ENCODE measurements at places on chromosomes 1 and 21.

GRCh38 chr21:43333298-43334062 lies 93.5 kb downstream of the SIK1 start:
- no peak for DNase-seq

DNA sequence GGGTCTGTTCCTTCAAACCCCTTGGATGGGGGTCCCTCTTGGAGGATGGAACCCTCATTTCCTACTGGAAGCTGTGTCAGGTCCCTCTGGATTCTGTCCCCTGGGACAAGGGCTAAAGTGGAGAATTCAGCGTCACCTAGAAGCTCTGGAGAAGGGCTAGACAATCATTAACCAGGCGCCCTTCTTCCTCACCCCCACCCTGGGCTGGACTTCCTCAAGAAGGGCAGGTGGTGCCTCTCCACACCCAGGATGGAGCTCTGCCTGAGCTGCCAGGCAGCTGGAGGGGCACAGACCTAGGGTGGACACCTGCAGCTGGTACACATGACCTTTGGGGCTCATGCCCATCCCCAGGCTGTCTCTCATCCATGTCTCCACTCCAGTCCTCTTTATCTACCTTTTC lies 3.6 kb downstream of the CELF3 start:
- DNase-seq: no peak

DNA sequence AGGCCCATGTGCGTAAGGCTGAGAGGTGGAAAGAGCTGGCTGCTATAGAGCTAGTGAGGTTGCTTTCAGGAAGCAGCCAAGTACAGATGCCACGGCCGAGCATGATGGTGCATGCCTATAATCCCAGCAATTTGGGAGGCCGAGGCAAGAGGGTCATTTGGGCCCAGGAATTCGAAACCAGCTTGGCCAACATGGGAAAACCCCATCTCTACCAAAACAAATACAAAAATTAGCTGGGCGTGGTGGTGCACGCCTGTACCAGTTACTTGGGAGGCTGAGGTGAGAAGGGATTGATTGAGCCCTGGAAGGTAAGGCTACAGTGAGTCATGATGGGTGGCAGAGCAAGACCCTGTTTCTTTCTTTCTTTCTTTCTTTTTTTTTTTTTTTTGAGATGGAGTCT lies 2.7 kb downstream of the CCDC24 start:
- DNase-seq: no peak

DNA sequence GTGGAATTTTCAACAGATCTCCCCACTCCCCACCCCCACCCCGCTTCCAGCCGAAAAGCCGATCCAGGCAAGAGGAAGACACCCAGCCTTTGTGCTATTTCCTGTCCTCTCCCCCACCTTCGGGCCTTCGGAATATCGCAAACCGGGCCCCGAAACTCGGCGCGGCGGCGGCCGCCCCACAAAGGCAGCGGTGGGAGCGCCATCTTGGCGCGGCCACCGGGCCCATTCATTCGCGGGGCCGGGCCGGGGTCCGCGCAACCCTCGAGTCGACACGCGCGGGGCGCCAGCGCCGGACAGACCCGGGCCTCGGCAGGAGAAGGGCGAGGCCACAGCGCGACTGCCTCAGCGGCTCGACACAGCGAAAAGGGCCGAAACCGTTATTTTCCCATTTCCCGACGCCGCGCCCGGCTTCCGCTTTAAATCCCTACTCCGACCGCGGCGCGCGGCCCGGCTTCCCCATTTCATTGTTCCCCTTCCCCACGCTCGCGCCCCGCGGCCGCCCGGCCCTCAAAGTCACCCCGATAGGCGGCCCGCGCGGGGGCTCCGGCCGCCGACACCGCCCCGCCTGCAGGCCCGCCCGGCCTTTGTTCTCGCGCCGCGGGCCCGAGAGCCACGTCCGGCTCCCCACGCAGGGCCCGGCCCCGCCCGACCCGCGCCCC lies 911 bp downstream of the GNB1 start:
- DNase-seq: no peak

- DNase-seq: peak; percentile 61
Measured at GRCh38 chr1:202288177-202288576, 53.6 kb downstream of the UBE2T start.

DNA sequence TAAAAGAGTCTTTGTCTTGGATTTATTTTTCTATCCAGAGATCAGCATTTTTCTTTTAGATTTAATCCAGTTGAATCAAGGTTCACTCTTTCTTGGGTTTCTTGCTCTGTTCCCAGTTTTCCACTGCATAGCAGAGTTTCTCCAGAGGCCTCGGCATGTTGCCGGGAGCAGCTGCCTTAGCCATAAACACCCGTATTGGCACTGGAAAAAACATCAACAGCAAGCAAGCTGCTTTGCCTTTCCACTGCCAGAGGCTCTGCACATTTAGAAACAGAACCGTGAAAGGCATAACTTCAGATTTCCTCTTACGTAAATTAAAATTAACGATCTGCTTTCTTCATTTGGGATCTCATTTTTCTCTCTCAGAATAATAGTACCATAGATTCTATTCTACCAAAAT lies 181.8 kb upstream of the L1TD1 start:
- DNase-seq: no peak

DNA sequence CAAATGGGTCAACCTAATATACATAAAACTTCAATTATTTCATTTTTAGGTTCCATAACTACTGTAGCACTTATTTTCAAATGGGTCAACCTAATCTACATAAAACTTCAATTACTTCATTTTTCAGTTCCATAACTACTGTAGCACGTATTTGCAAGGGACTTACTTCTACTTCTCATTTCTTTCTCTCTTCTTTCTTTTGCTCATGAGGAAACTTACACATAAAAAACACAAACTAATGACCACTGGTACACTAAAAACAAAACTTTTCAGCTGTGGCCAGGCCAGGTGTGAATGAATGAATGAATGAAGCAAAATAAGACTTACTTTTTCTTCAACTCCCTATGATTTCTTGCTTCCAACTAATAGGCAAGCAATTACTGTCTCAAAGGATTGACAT lies 11.7 kb downstream of the SYDE2 start:
- DNase-seq: no peak

- no peak for DNase-seq
Measured at GRCh38 chr1:61090546-61091202, 8.3 kb downstream of the NFIA start.

DNA sequence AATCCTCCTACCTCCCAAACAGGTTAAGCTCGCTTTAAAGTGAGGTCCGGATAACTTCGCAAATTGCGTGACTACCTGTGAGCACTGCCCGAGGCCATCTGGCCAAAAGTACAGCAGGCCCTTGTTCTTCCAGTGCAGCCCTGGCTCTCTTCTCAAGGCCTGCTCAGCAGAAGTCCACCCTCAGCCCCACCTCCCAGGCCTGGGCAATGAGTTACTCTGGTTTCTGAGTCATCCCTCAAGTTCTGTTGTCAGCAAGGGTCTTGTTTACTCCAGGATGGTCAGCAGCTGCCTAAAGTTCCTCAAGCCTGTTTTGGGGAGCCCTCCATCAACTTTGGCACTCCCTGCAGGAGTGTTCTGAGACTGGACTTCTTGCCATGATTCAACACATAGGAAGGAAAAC lies 101.7 kb downstream of the BCAR3 start:
- no peak for DNase-seq

DNA sequence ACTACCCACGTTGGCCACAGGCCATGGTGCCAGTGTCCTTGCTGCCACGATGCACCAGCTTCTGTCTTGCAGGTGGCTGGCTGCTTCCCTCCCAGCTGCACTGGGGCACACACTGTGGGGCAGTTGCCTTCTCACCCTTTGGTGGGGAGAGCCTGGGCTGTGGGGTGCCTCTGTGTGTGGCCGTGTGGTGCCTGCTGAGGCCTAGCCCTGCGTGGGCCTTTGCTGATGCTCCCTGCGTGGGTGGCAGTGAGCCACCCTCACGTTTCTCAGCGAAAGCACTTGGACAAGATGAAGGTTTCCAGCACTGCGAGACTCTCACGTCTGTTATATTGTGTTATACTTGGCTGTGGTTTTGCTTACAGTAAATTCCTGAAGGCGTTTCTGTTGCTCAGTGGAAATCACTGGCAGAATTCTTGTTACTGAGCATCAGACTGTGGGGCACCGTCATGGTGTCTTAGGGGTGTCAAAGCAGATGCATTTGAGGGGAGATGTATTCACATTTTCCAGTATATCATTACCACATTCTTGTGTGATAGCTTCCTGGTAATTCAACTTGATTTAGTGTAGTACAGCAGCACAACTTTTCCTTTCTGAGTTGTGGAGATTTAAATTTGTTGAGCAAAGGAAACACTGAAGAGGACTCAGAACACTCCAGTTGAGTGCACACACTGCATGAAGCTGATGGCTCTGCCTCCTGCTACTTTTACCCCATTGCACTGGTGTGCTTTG lies 124.7 kb downstream of the PCBP3 start:
- DNase-seq: no peak

DNA sequence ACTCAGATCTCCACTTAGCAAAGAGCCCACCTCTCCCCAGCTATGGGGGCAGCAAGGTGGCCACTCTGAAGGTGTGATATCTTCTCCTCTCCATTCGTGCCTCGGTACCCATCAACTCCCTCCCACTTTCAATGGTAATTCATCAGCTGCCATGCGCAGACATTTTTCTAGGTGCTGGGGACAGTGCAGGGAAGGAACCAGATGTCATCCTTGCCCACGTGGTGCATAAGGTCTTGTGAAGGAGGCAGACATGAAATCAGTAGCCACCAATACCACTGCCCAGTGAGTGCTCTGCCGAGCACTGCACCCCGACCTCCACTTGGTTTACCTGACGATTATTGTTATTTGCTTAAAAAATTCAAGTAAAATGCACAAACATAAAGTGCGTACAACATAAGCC lies 76.3 kb upstream of the CSF3R start:
- no peak for DNase-seq

DNA sequence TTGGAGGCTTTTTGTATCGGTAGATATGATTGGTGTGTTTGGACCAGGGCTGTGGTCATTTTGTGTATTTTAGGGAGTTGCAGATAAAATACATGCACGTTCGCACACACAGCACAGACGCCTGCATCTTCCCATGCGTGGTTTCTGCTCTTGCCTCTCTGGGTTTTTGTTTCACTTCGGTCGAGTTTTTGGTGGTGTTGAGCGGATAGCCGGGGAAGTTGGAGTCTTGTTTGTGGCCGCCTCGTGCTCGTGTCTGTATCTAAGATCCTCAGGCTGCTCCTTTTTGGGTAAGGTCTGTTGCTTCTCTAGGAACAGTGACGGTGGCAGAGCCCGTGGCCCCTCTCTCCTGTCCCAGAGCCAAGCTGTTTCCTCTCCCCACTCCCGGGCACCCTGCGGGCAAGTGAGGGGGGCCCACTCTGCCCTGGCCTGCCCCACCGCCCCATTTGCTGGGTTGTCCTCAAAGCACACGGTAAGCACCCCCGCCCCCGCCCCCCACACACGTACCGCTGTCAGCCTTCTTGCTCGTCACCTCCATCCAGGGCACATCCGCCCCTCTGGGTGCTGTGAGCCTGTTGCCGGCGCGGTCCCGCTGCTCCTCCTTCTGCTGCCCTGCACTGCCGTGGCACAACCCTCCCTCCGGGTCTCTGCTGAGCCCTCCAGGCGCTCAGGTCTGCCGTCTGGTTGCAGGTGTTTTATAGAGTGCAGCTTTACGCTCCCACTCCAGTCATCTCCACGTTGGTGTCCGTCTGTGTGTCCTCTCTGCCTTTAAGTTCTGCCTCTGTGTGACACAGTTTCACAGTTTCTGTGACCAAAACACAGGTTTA lies 51.9 kb downstream of the AGPAT3 start:
- DNase-seq: no peak

GRCh38 chr1:164907666-164908065 lies 348.7 kb downstream of the PBX1 start:
- DNase-seq: no peak

- DNase-seq: no peak
Measured at GRCh38 chr1:187622545-187622944, 793.8 kb downstream of the PLA2G4A start.

DNA sequence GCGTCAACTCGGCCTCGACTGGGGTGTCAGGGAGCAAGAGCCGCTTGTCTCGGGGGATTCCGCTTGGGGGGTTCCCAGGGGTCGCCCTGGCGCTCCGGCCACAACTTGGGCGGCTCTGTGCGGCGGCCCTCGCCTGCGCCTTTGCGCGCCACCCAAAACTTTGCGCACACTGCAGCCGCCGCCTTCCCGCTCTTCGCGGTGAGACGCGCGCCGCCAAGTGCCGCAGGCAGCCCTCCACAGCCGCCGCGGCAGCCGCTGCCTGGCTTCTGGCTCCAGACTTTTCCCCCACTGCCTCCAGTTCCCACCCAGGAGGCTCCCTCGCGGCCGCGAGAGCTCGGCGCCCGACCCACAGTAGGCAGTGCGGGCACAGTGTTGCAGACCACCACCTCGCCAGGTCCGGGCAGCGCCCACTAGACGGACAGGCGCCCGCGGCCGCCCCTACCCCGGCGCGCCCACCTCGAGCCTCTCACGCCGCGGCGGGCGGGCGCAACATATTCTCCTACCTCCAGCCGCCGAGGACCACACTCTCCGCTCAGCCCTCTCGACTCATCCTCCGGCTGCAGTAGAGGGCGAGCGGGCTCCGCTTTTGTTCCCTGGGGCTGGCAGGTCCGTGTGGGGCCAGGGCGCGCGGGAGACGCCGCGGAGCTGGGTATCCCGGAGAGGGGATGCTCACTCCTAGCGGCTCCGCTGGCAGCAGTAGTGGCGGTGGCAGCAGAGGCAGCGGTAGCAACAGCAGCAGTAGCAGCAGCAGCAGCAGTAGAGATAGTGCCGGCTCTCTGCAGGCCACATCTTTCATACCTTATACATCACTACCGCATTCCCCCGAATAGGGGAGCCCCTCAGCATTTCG lies 296.6 kb downstream of the OMA1 start:
- peak; percentile 10 for DNase-seq

GRCh38 chr21:44637018-44637850 lies at the start of gene KRTAP10-10:
KRTAP10-10 (plus strand) TSS chr21:44637356; CDS start chr21:44637418, 62 bp downstream.
- DNase-seq: no peak

DNA sequence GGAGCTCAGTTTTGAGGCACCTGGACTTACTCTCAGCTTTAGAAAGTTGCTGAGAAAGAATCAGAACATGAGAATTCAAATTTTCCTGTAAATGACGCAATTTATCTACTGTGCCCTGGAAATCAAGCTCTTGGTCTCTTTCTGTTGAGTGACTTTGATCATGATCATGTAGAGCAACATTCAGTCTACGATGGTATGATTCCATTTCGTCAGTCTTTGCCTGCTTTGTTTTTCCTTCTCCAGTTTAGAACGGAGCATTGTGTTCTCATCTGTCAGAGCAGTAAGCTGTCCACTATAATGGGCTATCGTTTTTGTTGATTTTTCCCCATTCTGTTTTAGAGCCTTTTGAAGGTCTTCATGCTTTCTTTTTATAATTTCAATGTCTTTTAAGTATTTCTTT lies 20.7 kb downstream of the SFT2D2 start:
- DNase-seq: no peak

DNA sequence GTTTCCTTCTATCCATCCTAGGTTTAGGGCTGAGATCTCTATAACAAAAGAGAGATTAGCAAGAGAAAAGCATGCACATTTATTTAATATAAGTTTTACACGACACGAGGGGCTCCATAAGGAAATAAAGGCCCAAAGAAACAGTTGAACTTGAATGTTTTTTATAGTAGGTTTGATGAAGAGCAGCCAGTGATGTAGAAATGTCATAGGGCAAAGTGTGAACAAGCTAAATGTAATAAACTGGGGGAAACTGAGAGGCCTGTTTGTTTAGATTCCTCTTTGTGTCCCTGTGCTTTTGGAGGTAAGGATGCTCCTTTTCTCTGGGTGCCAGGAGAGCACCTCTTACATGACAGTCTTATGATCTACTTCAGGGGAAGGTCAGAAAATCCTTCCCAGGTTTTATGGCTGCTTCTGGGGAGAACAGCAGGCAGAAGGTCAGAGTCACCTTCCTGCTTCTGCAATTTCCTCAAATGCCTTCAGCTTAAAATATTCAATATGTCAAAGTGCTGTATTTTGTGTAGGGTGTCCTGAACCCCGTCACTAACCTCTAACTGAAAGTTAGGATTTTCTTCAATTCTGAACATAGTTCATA lies 9.5 kb upstream of the HORMAD1 start:
- no peak for DNase-seq
